ENCODE measurements at places on chromosomes 2 and 18.
A peak's percentile ranks its signal among the peaks of the same experiment; 100 is the strongest.

DNA sequence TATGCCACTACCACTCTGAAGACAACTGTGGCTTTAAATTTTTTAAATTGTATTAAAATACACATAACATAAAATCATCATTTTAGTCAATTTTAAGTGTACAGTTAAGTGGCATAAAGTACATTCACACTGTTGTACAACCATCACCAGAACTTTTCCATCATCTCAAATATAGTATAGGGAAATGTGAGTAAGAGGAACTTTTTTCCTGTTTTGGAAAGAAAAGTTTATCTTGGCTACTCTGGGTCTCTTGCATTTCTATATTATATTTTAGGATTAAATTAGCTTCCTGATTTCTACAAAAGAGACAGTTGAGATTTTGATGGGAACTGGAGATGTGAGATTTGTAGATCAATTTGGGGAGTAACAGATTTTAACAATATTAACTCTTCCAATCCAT is 3.3 kb downstream of the TPGS2 start:
- no peaks in the 10 kb centered on the region for H3K4me1 ChIP-seq
- no peak overlapping the region for H3K4me3 ChIP-seq
- H3K36me3 ChIP-seq: no peaks in the 10 kb centered on the region
- no peak overlapping the region for H3K27ac ChIP-seq
- no peaks in the 10 kb centered on the region for H3K27me3 ChIP-seq

DNA sequence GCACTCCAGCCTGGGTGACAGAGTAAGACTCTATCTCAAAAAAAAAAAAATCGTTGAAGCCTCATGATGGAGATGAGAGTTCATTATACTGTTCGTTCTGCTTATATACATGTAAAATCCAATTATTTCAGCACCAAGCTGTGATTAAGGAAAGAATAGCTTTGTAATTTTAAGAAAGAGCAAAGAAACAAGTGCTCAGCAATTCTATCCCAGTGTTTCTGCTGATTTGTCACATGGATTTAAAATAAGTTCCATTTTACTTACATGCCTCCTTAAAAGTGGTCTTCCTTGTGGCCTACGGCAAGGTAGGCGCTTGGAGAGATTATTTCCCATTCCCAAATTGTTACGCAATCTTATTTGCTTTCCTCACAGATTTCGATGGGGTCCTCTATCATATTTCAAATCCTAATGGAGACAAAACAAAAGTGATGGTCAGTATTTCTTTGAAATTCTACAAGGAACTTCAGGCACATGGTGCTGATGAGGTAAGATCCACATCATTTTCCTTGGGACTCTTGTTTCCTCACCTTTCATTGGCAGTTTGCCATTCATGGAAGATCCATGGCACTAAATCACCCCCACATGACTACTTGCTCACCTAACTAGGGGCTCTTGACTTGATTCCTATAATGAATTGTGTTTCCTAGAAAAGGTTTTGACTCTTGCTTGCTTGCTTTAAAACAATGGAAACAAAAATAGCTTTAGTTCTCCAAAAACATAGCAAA is 11.5 kb downstream of the ARPC2 start:
- DNase-seq: no peak
- peaks cover 12% of the 10 kb centered on the region for H3K4me1 ChIP-seq
- no peak overlapping the region for H3K4me3 ChIP-seq

- DNase-seq: no peak
- H3K36me3 ChIP-seq: no peaks in the 10 kb centered on the region
- H3K27ac ChIP-seq: no peak overlapping the region
- no peak overlapping the region for H3K4me3 ChIP-seq
These were observed 310.8 kb downstream of the GALR1 start for GRCh38 chr18:77560341-77560992.

DNA sequence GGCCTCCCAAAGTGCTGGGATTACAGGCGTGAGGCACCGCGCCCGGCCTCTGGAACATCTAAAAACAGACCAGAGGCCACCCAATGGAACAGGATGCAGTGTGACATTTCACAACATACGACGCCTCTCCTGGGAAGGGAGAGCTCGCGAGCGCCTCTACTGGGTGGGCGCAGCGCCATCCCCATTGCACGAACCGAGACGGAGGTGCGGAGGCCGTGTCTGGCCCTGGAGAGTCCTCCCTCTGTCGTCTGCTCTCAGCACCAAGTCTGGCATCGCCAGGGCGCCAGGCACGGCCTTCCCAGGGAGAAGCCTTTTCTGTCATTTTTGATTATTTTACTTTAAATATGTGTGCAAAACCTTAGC is 9.4 kb upstream of the GBX2 start:
- H3K27ac ChIP-seq: no peak overlapping the region
- peaks cover 52% of the 10 kb centered on the region for H3K27me3 ChIP-seq
- peak; percentile 50 for DNase-seq
- H3K4me3 ChIP-seq: no peak overlapping the region
- peaks cover 4% of the 10 kb centered on the region for H3K4me1 ChIP-seq
- H3K36me3 ChIP-seq: no peaks in the 10 kb centered on the region

DNA sequence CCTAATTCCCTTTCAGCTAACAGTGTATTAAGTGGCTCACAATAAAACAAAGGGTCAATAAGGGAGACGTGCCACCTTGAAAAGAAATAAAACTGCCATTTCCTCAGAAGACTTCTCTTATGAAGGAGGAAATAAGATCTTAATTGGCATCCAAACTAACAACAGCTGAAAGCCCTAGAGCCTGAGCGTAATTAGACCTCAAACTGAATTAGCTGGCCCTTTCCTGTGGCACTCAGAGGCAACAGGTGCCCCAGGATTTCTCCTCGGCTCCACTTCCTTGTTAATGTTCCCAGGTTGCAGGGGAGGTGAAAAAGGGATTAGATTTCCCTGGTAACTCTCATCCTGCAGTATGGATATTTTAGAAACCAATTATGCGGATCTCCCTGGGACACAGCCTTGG is 804.3 kb downstream of the DCDC2C start:
- no peak overlapping the region for H3K27ac ChIP-seq
- H3K4me3 ChIP-seq: no peak overlapping the region
- no peaks in the 10 kb centered on the region for H3K4me1 ChIP-seq

- no peak overlapping the region for H3K27ac ChIP-seq
- no peak for DNase-seq
- H3K4me3 ChIP-seq: no peak overlapping the region
- H3K36me3 ChIP-seq: no peaks in the 10 kb centered on the region
These were observed 671.6 kb upstream of the ACVR2A start for GRCh38 chr2:147173189-147173581.
